Forelimb muscle (tissue), 1 donor: ENCODE measurements at places on chromosomes 12 and 14. TPM values are rescaled to one million over a fixed set of nuclear protein-coding genes. Genes with fewer than 3 reads are reported as not detected.

PLXNC1 gene
- polyA plus RNA-seq = 16.7 TPM

SLIRP gene
- polyA plus RNA-seq = 70.1 TPM

GPD1 gene
- 68.2 TPM for polyA plus RNA-seq

SLC10A1 gene
- polyA plus RNA-seq = not detected

VWF gene
- 41.9 TPM for polyA plus RNA-seq

SLCO1B1 gene
- not detected for polyA plus RNA-seq

EIF2S3B gene
- 3.1 TPM for polyA plus RNA-seq

PTPRQ gene
- 0.90 TPM for polyA plus RNA-seq

- no peak for DNase-seq
These were observed 193.7 kb upstream of the LRIG3 start for GRCh38 chr12:59113831-59114615.

- no peak for DNase-seq
These were observed 105.8 kb downstream of the PAH start for GRCh38 chr12:102811110-102811737.

DNA sequence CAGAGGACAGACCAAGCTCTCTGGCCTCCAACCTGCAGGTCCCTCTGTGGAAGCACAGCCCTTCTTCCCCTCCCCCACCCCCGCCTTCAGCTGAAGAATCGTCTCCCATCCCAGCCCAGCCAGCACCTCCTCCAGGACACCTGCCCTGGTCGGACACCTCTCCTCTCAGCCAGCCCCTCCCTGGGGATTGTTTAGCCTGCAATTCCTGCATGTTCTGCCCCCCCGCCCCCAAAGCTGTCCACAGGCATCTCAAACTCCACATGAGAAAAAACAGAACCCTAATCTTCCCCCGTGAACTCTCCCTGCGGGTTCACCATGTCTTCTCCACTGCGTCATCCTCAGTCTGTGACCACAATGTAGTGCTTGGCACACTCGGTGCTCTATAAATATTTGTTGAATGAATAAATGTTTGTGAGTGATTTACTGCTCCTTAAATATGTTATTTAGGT lies 24.1 kb downstream of the PRIMA1 start:
- no peak for DNase-seq

DNA sequence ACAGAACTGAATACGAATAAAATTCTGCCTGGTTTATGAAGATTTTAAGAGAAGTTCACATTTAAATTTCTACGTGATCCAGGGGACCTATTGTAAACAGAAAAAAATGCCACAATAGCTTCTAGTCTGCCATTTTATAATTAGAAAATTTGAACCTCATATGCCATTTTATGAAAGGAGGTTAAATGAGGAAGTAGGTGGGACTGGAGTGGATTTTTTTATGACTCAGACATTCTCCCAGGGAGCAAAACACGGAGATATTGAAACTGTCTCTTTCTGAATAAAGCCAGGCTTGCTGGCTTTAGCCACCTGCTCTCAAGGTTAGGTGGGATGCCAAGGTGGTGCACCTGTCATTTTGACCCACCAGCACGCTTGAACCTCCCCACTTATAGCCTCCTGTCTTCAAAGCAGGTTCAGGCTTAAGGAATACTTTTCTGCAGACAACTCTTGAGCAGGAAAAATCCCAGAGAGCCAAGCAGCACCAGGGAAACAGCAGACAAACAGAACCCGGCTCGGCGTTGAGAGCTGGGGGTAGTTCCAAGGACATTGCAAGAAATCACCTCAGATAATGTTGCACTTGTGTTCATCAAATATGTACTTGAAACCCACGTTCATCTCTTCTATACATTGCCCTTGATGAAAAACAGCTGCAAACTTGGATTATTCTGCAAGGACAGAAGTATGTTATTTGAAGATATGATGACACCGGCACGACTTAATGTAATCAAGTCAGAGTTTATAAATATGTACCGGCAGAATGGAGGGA lies 203.7 kb downstream of the PPM1H start:
- DNase-seq = no peak

- DNase-seq = no peak
These were observed 273.0 kb upstream of the SFSWAP start for GRCh38 chr12:131437706-131438492.

- no peak for DNase-seq
These were observed 266.6 kb downstream of the ADGRD1 start for GRCh38 chr12:131220331-131220685.

DNA sequence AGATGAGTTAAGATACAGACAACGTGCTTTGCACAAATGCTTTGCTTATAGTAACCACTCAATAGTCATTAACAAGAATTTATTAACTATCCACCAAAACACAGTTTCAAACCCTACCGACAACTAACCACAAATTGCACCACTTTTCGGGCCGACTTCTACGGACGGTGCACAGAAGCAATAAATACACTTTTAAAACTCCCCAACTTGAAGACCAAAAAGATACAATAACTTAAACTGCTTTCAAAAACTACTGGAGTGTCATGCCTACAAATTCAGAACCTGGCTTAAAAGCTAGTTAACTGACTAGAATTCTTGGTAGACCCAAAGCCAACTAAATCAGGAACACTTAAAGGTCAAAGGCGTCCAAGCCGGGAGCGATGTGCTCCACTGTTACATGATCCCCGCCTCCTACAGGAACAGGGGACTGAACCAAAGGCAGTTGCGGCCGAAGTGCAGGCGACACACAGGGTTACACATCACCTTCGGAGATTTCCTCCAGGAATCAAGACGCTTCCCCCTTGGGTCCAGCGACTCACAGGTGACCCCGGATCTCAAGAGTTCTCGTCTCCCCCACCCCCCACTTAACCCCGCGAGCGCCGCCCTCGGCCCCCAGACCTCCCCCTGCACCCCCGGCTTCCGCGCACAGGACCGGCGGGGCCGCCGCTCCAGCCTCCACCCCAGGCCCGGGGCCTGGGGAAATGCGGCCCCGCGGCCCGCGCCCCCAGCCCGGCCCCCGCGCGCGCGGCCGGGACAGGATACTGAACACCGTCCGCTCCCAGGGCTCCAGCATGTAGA lies 507 bp downstream of the SPTSSA start:
- no peak for DNase-seq

DNA sequence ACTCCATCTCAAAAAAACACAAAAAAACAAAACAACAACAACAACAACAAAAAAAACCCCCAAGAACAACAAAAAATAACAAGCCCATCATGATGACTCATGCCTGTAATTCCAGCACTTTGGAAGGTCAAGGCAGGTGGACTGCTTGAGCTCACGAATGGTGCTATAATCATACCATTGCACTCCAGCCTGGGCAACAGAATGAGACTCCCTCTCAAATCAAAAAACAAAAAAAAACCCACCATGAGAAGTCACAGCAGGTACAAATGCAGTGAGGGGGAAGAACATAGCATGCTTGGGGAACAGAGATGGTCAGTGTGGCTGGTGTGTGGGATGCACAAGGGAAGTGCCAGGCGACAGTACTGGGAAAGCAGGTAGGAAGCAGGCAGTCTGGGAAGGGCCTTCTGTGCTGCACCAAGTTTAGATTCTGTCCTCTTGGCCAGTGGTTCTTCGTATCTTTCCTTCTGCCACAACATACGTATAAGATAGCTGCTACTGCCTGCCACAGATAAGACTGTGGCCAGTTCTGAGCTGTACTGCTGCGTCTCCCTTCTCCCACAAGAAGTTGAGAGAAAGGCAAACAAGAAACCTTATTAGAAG lies 28.0 kb downstream of the ATG14 start:
- DNase-seq = no peak

- DNase-seq = no peak
These were observed 5.3 kb upstream of the KRAS start for GRCh38 chr12:25256005-25256404.

GRCh38 chr14:100474196-100474595 lies 113.0 kb downstream of the BEGAIN start:
- DNase-seq = no peak

GRCh38 chr12:79685068-79685467 lies 5.7 kb downstream of the PAWR start:
- no peak for DNase-seq
